Midbrain (tissue), 1 donor: ENCODE measurements at places on chromosomes 2 and 18.
A peak's percentile ranks its signal among the peaks of the same experiment; 100 is the strongest.

- DNase-seq = no peak
Observed at GRCh38 chr2:122261911-122262310, 506.5 kb downstream of the TSN start.

- DNase-seq = no peak
Observed at GRCh38 chr2:18490901-18491300, 69.6 kb downstream of the RDH14 start.

DNA sequence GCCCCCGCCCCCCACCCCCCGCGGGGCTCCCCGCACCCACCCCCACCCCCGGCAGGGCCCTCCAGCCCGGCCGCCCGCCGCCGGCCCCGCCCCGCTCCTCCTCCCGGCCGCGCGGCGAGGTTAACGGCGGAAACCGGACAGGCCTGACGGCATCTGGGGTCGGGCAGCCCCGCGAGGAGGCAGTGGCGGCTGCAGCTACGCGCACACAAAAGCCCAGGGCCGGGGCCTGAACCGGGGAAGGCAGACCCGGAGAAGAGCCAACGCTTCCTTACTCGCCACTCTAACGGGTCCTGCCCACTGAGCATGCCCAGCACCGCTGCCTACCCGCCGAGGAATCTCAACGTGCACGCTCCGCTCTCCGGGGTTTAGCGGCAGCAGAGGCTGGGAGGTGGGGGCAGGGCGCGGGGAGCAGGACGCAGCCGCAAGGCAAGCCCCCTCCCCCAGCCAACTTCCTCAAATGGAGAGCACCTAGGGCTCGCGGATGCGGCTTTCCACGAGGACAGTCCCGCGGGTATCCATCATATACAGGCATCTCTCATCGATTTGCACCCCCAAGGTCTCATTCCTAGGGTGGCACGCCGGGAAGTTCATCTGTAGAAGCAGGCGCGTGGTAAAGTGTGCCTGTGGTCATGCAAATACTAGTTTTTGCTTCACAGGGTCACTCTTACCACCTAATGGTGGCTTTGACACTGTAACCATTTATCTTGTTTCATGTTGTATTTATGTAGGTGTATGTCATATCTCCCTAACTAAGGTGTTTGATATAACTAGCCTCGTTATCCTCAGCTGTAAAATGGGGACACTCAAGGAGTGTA lies at the start of gene MEMO1:
MEMO1 (minus strand) TSS at position 339 of the 815 bp plus-strand sequence. CDS start 761 bp downstream, outside the sequence.
- DNase-seq = peak; percentile 89

GRCh38 chr2:180478883-180479282 lies 471.8 kb upstream of the CWC22 start:
- no peak for DNase-seq

GRCh38 chr2:66539452-66539851 lies 104.5 kb downstream of the MEIS1 start:
- DNase-seq = no peak

DNA sequence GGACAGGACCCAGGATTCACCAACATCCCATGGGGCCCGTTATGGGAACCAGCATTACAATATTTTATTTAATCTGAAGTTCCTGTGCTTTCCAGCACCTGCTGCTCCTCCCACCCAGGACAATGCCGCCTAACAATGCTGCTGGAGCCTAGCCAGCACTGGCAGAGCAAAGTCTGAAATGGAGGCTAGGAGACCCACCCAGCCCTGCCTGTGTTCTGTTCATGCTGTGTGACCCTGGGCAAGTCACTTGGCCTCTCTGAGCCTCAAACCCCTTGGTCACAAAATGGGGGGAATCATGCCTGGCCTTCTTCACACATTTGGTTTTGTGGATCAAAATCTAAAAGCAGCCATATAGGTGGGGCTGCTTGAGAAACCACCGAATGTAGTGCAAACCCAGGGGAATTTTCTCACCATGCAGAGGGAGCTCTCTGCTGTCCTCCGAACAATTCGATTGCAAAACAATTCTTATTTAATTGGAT lies 38.5 kb upstream of the ODC1 start:
- DNase-seq = no peak

DNA sequence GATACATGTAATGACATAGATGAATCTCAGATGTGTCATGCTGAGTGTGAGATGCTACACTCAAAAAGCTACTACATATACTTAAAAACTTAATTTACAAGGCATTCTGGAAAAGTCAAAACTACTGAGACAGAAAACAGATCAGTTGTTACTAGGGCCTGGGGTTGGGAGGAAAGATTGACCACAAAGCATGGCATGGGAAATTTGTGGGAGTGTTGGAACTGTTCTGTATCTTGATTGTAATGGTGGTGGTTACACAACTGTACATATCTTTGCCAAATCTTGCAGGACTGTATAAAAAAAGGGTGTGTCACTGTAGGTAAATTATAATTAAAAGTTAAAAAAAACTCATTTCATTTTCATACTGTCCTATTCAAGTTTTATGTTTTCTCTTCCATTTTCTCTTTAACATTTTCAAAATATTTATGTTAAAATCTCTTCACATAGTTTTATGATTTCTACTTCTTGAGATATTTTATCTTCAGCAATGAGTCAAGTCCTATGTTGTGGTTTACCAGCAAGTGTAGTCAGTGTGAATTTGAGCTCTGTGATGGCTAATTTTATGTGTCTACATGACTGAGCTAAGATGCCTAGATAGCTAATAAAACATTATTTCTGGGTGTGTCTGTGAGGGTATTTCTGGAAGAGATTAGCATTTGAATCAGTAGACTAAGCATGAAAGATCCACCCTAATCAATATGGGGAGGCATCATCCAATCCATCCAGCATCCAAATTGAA lies 58.6 kb upstream of the VRK2 start:
- DNase-seq = no peak
